ENCODE measurements at places on chromosomes 11 and 22.

DNA sequence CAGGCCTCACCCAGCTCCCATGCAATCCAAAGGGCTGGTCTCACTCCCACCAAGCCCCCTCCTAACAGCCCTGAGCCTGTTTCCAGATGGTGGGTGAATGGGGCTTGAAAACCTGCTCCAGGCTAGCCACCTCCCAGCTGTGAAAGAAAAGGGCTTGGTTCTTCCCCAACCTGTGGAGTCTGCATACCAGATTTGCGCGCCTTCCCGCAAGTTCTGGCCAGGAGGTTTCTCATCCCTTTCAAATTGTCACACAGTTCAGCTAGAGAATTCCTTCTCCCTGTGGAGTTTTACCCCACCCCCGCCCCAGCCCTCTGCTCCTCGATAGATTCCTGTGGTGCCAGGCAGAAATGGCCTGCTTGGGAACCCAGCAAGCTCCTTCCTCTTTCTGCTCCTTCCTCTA lies 734.6 kb upstream of the FAT3 start:
- no peaks in the 10 kb centered on the region for H3K4me1 ChIP-seq
- no peaks in the 10 kb centered on the region for H3K27me3 ChIP-seq
- no peak overlapping the region for H3K27ac ChIP-seq

GRCh38 chr22:19706661-19707151 lies 7.6 kb upstream of the SEPTIN5 start:
- no peaks in the 10 kb centered on the region for H3K27me3 ChIP-seq
- no peaks in the 10 kb centered on the region for H3K36me3 ChIP-seq
- no peak for DNase-seq
- H3K4me1 ChIP-seq, result no peaks in the 10 kb centered on the region
- H3K27ac ChIP-seq, result no peak overlapping the region

DNA sequence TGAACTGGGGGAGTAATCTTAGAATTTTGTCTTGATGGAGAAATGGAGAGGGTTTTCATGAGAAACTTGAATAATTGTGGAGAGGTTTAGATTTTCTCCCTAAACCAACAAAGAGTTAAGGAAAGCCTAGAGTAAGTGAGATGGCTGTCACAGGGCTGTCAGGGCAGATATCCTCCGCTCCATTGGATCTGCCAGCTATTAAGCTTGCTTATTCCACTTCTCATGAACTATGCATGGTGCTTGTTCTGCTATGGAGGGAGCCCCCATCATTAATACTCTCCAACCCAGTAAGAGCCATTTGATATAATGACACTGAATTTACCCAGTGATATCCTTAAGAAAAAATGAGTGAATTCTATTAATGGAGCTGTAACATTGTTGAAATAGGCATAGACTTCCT lies 342.8 kb upstream of the MTNR1B start:
- no peak overlapping the region for H3K27ac ChIP-seq
- H3K4me3 ChIP-seq, result no peak overlapping the region
- no peaks in the 10 kb centered on the region for H3K4me1 ChIP-seq
- H3K27me3 ChIP-seq, result no peaks in the 10 kb centered on the region

DNA sequence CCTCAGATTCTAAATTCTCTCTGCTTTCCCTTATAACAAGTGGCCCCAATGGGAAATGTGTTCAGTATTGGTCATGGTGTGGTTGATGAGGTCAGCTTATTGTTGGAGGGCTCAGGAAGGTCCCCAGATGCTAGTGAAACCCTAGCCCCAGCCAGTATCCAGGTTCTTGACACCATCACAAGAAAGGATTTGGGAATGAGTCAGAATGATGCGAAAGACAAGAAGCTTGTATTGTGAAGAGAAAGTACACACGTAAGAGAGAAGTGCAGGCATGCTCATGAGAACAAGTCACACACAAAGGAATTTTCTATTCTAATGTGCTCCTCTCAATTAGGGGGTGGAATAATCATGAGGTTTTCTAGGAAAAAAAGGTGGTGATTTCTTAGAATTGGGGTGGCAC lies 34.9 kb upstream of the TRPC6 start:
- no peaks in the 10 kb centered on the region for H3K36me3 ChIP-seq
- H3K27ac ChIP-seq, result no peak overlapping the region
- H3K4me3 ChIP-seq, result no peak overlapping the region
- H3K27me3 ChIP-seq, result no peaks in the 10 kb centered on the region
- no peaks in the 10 kb centered on the region for H3K4me1 ChIP-seq

GRCh38 chr11:47961383-47961782 lies 19.0 kb upstream of the PTPRJ start:
- no peak overlapping the region for H3K4me3 ChIP-seq
- H3K36me3 ChIP-seq, result no peaks in the 10 kb centered on the region
- H3K27me3 ChIP-seq, result no peaks in the 10 kb centered on the region
- H3K4me1 ChIP-seq, result no peaks in the 10 kb centered on the region
- H3K27ac ChIP-seq, result no peak overlapping the region
- no peak for DNase-seq

DNA sequence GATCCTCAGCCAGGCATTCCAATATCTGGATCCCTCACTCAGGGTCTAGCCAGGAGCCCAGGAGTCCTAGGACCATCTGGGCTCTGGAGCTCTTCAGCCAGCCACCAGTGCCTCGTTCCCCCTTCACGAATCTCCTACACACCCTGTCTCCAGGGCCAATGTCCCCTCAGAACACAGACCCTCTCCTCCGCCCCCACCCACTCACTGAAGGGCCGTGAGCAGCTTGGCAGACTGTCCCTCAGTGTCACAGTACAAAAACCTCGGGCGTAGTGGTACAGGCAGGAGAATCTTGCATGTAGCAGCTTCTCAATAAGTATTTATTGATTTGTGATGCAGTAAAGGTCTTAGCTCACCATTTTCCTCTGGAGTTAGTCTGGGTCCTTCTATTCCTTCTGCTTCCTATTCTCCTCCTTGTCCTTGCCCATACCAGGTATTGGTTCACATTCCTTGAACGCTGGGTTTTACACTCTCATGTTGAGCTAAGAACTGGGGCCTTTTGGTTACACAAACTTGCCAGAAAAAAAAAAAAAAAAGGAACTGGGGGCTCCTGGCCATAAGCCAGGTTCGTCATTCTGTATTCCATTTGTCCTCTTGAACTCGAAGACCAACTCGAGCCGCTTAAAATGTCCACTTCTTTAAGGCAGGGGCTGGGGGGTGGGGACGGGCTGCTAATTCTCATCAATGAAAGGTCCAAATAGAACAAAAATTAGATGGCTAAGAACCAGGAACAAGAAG lies 2.3 kb downstream of the CXCR5 start:
- no peak overlapping the region for H3K27ac ChIP-seq
- no peak for DNase-seq
- H3K27me3 ChIP-seq, result no peaks in the 10 kb centered on the region
- no peaks in the 10 kb centered on the region for H3K36me3 ChIP-seq
- H3K4me1 ChIP-seq, result peaks cover 6% of the 10 kb centered on the region

DNA sequence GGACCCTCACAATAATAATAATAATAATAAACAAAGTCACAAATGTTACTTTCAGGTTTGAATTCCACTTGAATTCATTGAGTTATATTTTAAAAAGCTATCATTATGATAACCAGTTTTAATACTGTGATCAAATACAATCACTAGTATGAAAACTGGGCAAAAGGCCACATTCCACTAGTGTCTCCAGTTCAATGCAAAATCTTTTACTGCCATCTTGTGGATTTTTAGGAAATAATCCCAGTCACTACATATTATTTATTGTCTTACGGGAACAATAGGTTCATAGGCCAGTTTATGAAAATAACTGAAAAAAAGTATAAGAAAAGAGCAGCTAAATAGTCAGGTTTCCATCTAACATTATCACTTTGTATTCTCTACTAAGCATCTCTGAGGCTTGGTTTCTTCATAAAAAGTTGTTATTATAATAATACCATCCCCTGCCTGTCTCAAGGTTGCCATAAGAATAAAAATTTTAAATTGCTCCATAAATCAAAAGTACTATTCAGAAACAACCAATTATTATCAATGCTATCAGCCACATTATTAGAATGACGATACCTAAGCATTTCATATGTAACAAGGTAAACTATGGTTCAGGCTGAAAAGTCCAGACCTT lies 533.9 kb upstream of the CCDC90B start:
- H3K36me3 ChIP-seq, result no peaks in the 10 kb centered on the region
- H3K4me3 ChIP-seq, result no peak overlapping the region
- peak; percentile 74 for DNase-seq
- no peaks in the 10 kb centered on the region for H3K4me1 ChIP-seq
- H3K27me3 ChIP-seq, result no peaks in the 10 kb centered on the region

DNA sequence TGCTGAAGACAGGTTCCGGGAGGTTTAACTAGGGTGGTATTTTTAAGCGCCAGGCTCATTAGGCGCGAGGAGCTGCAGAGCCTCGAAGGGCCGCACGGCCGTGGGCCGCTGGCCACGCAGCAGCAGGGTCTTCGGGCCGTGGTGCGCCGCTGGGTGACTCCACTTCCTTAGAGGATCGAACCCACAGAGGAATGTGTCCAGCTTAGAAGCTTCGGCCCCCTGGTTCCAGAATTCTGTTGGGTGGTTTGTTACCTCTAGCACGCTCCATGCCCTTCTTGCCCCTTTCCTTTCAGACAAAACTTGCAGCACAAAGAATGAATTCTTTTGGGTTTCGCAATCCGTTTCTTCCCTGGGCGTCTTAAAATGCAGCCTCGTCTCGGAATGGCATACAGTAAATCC lies 773 bp upstream of the PATL1 start:
- peak overlapping the region; percentile 92 for H3K27ac ChIP-seq
- H3K36me3 ChIP-seq, result no peaks in the 10 kb centered on the region
- DNase-seq, result no peak
- no peaks in the 10 kb centered on the region for H3K27me3 ChIP-seq

DNA sequence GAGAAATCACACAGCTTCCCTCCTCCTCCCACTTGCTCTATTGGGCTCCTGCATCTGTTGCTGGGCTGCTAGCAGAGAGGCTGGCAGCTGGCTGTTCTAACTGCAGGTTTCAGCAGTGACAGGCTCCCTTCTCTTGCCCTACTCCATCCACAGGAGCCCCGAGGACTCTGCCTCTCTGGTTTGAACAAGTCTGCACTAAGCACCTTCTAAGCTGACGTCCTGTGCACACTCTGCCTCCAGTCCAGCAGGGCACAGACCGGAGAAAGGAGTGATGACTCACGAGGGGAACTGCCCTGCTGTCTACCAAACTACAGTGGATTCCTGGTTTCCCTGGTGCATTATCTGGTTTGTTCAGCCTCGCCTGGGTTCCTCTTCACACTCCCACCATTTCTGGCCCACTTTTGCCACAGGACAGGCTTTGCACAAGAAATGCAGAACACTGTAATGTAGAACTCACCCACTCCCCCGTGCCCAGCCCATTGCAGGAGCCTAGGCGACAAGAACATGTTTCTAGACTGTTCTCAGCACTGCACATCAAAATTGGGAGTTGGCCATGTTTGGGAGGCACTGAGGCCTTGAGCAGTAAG lies 26.0 kb downstream of the IL10RA start:
- DNase-seq, result peak; percentile 79
- H3K4me1 ChIP-seq, result no peaks in the 10 kb centered on the region
- H3K4me3 ChIP-seq, result no peak overlapping the region
- no peaks in the 10 kb centered on the region for H3K27me3 ChIP-seq
- no peaks in the 10 kb centered on the region for H3K36me3 ChIP-seq

- no peak for DNase-seq
- H3K4me3 ChIP-seq, result peak overlapping the region; percentile 36
- no peaks in the 10 kb centered on the region for H3K36me3 ChIP-seq
- no peak overlapping the region for H3K27ac ChIP-seq
These were observed 4.5 kb downstream of the LMNTD2 start for GRCh38 chr11:555780-556661.

GRCh38 chr22:33656808-33657628 lies 263.3 kb downstream of the LARGE1 start:
- no peaks in the 10 kb centered on the region for H3K36me3 ChIP-seq
- no peak overlapping the region for H3K27ac ChIP-seq
- no peak overlapping the region for H3K4me3 ChIP-seq
- H3K27me3 ChIP-seq, result no peaks in the 10 kb centered on the region

- no peak overlapping the region for H3K27ac ChIP-seq
- no peak for DNase-seq
- H3K36me3 ChIP-seq, result no peaks in the 10 kb centered on the region
- H3K4me3 ChIP-seq, result no peak overlapping the region
These were observed 15.8 kb downstream of the GTPBP1 start for GRCh38 chr22:38721551-38721950.

- H3K4me1 ChIP-seq, result peaks cover 19% of the 10 kb centered on the region
- no peak for DNase-seq
- H3K27me3 ChIP-seq, result no peaks in the 10 kb centered on the region
- no peak overlapping the region for H3K27ac ChIP-seq
- no peak overlapping the region for H3K4me3 ChIP-seq
These were observed 16.0 kb upstream of the DKK3 start for GRCh38 chr11:12024254-12024926.

- no peaks in the 10 kb centered on the region for H3K27me3 ChIP-seq
- H3K4me3 ChIP-seq, result no peak overlapping the region
- no peak overlapping the region for H3K27ac ChIP-seq
- DNase-seq, result no peak
These were observed 1.5 kb downstream of the PTGDR2 start for GRCh38 chr11:60854140-60854846.

DNA sequence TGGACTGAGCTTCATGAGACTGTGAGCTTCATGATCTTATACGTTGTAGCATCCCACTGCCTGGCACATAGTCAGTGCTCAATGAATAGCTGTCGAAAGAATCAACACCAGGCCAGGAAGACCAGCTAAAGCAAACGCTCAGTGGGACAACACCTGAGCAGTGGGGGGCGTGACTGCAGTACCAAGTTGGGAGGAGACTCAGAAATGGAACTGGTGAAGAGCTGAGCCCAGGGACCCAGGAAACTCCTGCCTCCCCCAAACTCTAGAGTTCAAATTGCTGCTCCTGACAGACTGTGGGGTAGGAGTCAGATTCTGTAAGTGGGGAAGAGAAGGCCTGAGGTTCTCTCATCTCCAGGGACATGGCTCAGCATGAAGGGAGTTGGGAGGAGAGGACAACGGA lies 59.3 kb downstream of the MORC2 start:
- H3K4me3 ChIP-seq, result no peak overlapping the region
- no peak overlapping the region for H3K27ac ChIP-seq
- no peaks in the 10 kb centered on the region for H3K36me3 ChIP-seq
- DNase-seq, result no peak

DNA sequence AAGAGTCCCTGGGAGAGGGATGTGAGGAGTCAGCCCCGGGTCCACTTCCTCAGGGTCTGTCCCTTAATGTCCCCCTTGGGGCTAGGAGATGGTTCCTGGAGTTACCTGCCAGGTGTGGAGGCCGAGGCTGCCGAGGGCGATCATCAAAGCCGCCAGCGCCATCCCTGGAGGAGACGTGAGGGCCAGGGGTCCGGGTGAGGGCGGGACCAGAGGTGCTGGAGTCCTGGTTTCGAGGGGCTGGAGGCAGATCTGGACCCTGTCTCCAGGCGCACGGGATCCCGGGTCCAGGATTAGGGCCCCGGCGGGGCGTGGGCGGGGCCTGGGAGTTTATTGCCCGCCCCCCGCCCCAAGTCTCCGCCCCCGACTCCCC lies at the start of gene ART5:
Gene ART5, minus strand, starts transcription at position 292 of the 370 bp plus-strand sequence. Its CDS starts 130 bp downstream, at position 162.
- H3K27ac ChIP-seq, result peak within 1 kb of the TSS; percentile 66
- H3K27me3 ChIP-seq, result no peaks in the 10 kb centered on the region
- H3K36me3 ChIP-seq, result no peaks in the 10 kb centered on the region
- peaks cover 12% of the 10 kb centered on the region for H3K4me1 ChIP-seq
- peak within 1 kb of the TSS; percentile 71 for H3K4me3 ChIP-seq
